NCI-H1930 (cell line): ENCODE measurements at places on chromosomes 6 and 20.

DNA sequence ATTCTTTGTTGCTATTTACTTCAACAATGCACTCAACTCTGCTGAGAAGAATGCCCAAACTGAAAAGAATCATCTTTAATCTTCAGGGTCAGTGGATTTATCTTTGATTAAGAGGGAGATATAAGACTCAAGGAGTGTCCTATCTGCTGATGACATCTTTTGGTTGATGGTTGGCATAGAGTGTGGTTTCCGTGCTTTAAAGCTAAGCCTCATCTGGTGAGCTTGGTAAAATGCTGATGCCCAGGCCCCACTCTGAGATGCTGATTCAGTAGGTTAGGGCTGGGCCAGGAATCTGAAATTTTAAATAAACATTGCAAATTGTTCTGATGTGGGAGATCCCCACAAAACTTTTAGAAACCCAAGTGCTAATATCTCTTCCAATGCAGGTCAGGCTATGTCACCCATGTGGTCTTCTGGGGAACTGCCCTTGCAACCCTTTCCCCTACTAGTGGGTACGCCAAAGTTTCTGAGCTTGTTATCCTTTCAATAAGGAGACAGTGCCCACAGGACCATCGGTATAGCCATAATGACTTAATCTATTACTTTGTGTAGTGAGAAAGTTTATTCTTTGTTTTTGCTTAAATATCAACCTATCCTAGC lies 68.5 kb upstream of the ARMH2 start:
- DNase-seq: no peak

- DNase-seq: no peak
These were observed 159.0 kb upstream of the GMDS start for GRCh38 chr6:2404211-2404929.

GRCh38 chr20:20102163-20102562 lies 49.8 kb downstream of the CFAP61 start:
- DNase-seq: peak; percentile 37

DNA sequence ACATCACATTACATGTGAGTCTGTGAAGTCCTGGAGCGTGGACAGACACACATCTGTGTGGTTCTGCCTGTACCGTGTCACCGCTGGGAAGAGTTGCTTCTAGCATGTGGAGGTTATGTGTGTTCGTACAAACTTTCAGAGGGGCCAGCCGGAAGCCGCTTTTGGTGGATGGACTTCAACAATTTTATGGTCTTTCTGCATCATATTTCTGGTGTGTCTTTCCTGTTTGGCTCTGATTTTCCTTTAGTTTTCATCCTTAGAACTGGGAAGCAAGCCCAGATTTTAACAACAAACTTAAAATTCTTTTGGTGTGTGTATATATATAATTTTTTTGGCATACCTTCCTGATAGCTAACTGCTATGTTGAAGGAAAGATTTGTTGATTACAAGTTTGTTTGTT lies 71.2 kb downstream of the TIAM2 start:
- no peak for DNase-seq

- no peak for DNase-seq
These were observed 111.7 kb downstream of the PREX1 start for GRCh38 chr20:48716086-48716485.

- no peak for DNase-seq
These were observed 22.8 kb downstream of the AMD1 start for GRCh38 chr6:110897433-110897832.

GRCh38 chr6:9315966-9316650 lies 880.8 kb upstream of the SLC35B3 start:
- DNase-seq: no peak

GRCh38 chr6:45116714-45117410 lies 211.3 kb upstream of the RUNX2 start:
- no peak for DNase-seq

DNA sequence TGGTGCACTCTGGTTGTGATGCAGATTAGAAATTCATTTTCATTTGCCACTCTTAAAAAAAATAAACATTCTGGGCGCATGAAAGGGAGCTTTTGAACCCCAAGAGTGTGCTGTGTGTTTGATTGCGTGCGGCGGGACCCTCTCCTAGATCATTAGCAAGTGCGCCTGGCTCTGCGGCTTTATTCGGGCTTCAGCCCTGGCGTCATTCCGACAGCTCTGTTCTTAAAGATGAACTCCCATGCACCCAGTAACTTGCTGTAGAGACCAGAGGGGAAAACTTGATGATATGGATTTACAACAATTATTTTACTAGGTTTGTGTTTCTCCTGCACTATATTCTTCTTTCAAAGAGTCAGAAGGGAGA lies 48.9 kb upstream of the ARMC2 start:
- no peak for DNase-seq

GRCh38 chr20:4896971-4897497 lies 104.3 kb downstream of the SLC23A2 start:
- no peak for DNase-seq

- no peak for DNase-seq
These were observed 1.0 kb downstream of the TRERF1 start for GRCh38 chr6:42450477-42451332.

GRCh38 chr6:168206186-168206585 lies 113.4 kb downstream of the DACT2 start:
- DNase-seq: no peak

DNA sequence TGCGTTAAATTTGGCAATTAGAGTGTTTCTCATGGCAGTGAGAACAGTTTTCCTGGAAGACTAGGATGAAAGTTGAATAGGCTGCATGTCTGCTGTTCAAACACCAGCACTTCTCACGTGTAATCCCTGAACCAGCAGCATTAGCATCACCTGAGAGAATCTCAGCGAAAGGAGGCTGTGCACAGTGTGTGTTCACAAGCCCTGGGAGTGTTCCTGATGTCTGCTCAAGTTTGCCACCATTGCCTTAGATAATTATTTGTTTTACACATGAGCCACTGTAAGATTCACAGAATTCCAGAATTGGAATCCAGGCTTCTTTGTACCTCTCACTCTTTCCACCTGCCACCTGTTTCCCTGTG lies 117.3 kb downstream of the JARID2 start:
- no peak for DNase-seq

DNA sequence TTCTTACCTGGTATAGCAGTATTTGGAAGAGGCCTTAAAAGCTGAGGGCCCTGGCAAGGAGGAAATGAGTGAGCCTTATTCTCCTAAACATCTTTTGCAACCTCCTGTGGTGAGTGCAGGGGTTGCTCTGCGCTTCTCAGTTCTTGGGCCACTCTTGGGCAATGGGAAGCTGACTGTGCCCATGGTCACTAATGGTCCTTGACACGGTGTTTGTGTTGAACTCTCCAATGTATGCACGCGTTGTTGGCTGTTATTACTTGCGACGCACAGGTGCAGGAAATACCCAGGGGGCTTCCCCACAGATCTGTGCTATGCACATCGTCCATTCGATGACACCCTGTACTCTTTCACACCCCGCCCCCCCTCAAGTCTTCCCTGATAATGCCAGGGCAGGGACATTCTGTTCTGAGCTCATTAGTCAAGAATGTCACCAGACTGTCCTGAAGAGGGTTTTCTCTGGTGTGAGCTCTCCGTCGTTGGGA lies 79.7 kb downstream of the EDN1 start:
- no peak for DNase-seq

- no peak for DNase-seq
These were observed 13.3 kb downstream of the SLC22A1 start for GRCh38 chr6:160134779-160135547.

- DNase-seq: no peak
These were observed 34.1 kb downstream of the SERPINB1 start for GRCh38 chr6:2807342-2808090.

DNA sequence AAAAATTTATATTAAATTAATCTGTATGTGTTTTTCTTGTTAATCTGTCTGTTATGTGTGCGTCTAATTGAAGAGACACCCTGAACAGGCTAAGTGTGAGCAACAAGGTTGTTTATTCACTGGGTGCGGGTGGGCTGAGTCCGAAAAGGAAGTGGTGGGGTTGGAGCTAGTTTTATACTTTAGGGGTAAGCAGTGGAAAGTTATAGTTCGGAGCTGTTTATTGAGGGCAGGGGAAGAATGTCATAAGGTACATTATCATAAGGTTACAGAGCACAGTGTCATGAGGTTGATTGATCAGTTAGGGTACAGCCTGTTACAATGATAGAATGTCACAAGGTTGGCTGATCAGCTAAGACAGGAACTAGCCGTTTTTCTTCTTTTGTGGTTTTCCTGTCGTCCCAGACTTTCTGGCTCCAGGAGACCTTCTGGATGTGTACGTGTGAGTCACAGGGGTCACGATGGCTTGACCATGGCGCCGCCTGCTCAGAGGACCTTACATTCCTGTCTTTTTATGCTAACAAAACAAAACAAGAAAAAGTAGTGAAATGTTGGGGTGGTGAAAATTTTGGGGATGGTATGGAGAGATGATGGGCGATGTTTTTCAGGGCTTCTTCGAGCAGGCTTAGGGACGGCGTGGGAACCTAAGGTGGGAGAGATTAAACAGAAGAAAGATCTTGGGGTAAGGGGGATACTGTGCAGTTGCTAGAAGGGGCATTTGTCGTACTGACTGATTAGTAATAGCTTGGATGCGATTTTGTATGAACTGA lies 754.0 kb upstream of the ADGRB3 start:
- no peak for DNase-seq

GRCh38 chr20:58553841-58554240 lies 38.6 kb upstream of the APCDD1L start:
- DNase-seq: no peak

- peak; percentile 68 for DNase-seq
These were observed 40.5 kb downstream of the PIM1 start for GRCh38 chr6:37210313-37210968.

DNA sequence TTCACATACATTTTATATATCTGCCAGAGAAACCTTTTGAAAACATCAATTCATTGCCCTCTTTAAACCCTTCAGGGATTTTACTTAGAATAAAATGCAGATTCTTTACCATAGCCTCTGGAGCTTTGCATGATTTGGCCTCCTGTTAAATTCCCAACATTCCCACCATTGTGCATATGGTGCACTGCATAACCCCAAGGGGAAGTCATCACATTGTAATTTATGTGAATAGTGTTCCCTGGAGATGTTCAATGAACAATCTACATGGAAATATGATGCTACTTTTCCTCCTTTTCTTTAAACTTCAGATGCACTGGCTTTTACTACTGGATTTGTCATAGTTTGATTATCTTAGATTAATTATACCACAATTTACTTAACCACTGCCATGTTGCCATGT lies 94.7 kb downstream of the PHF3 start:
- no peak for DNase-seq

- no peak for DNase-seq
These were observed 24.5 kb downstream of the TSPYL4 start for GRCh38 chr6:116229287-116229913.

DNA sequence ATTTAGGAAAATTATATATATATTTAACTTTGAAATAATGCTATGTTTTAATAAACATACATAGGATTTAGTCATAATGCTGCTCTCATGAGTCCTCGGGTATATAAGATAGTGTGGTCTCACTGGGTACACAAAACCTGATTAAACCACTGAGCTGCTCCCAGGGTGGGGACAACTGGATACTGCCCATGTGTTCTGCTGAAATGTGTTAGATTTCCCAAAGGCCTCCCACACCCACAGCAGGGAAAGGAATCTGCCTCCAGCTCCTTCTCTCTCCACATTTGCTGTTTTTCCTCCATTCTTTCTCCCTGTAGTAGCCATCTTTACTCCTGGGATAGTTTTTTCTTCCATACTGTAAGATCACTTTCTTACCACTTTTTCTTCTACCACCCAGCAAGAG lies 69.2 kb upstream of the TRAF3IP2 start:
- DNase-seq: no peak

GRCh38 chr6:159093609-159094443 lies 49.0 kb upstream of the TAGAP start:
- DNase-seq: no peak

DNA sequence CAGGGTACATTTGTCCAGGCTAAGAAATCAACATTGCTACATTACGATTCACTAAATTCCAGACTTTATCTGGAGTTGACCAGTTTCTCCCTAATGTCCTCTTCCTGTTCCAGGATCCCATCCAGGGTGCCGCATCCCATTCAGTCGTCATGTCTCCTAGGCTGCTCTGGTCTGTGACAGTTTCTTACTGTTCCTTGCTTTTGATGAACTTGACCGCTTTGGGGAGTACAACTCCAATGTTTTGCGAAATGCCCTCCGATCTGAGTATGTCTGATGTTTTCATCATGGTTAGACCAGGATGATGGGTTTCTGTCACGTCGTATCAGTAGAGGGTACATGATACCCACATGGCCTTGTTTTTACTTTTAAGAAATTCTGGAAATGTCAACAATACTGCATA lies 62.2 kb downstream of the CTCFL start:
- DNase-seq: no peak

DNA sequence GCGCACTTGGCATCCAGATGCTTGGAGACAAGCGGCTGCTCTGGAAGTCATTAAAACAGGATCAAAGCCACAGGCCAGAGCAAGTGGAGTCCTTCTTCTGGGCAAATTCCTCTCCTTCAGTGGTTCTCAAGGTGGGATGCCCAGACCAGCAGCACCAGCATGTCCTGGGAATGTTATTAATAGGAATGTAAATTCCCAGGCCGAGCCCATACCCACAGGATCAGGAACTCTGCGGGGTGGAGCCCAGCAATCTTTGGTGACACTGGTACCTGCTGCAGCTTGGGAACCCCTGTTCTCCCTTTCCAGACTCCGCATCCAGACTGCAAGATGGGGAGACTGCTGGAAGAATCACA lies 44.6 kb downstream of the CPNE5 start:
- no peak for DNase-seq

GRCh38 chr6:127791779-127792528 lies 108.9 kb downstream of the THEMIS start:
- DNase-seq: no peak

DNA sequence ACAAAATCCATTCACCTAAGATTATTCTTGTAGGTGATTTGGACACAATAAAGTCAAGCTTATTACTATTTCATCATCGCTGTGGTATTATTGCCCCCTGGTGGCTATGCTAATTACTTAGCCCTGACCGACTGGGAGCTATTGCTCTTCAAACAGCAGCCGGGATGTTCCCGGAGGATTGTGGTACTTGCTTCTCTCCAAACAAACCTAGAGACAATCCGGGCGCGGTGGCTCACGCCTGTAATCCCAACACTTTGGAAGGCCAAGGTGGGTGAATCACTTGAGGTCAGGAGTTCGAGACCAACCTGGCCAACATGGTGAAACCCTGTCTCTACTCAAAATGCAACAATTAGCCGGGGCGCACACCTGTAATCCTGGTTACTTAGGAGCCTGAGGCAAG lies 15.4 kb upstream of the STMND1 start:
- no peak for DNase-seq

GRCh38 chr6:88843040-88843439 lies 120.4 kb downstream of the RNGTT start:
- no peak for DNase-seq

DNA sequence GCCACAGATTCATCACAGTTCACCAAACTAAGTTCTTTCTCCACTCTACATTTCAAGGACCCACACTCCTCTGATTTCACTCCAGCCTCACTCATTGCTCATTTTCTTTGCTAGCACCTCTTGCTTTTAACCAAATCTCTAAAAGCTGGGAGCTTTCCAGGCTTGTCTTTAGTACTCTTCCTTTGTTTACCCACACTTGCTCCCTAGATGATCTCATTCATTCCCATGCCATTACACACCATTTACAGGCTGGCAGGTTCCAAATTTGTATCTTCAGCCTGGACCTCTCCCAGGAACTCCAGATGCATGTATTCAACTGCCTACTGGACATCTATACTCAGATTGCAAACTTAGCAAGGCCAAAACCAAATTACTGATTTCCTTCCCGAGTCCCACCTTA lies 5.3 kb upstream of the GUCA1B start:
- no peak for DNase-seq
